ENCODE measurements at places on chromosomes 4 and X.

GRCh38 chr4:185238215-185238681 lies 28.9 kb downstream of the SNX25 start:
- no peak for DNase-seq

DNA sequence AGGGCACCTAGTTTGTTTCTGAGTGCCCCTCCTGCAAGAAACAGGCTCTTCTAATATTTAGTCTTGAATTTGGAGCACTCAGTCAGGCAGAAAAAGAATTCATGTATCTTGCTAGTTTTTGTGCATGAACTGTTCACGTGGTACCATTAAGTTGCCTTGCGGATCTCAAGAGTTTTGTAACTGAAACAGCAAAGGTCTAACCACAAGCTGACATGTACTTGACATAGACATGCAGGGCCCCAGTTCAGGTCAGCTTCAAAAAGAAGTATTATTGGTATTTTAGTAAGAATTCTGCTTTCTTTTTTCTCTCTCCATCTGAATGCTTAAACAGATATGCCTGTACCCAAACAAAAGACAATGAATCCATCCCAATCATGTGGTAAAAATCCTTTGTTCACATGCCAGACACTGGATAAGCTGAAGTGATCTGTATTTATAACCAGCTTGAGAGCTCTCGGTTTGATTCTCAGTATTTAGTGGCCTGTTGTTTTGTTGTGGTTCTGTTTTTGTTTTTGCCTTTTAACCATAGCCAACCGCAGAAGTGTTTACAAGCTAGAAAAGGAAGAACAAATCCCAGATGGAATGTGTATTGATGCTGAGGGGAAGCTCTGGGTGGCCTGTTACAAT lies 13.0 kb downstream of the RGN start:
- no peak for DNase-seq

GRCh38 chr4:147846318-147847155 lies 114.6 kb downstream of the ARHGAP10 start:
- no peak for DNase-seq

DNA sequence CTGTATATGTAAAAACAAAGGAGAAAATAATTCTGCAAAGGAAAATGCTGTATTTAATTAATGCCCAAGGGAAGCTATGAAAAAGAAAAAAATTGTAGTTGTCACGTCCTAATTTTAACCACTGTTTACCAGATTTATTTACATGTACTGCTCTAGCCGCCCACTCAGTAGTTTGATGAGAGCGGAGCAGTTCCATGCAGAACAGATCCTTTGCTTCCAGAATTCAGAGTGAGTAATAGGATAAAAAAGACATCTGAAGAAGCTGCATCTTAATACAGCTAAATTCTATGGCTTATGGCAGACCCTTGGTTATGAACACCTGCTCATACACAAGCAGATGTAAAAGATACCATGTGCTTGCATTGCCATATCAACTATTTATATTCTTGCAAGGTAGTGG lies 287.0 kb downstream of the GASK1B start:
- no peak for DNase-seq

GRCh38 chr4:170931321-170931720 lies 841.6 kb upstream of the AADAT start:
- no peak for DNase-seq

DNA sequence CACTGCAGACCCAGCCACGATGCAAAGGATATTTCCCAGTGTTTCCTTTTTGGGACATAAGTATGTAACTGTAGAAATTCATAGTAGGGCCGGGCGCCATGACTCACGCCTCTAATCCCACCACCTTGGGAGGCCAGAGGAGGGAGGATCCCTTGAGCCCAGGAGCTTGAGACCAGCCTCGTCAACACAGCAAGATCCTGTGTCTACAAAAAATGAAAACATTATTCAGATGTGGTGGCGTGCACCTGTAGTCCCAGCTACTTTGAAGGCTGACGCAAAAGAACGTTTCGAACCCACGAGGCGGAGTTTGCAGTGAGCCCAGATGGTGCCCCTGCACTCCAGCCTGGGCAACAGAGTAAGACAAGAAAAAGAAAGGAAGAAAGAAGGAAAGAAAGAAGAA lies 49.2 kb downstream of the CRLF2 start:
- no peak for DNase-seq

DNA sequence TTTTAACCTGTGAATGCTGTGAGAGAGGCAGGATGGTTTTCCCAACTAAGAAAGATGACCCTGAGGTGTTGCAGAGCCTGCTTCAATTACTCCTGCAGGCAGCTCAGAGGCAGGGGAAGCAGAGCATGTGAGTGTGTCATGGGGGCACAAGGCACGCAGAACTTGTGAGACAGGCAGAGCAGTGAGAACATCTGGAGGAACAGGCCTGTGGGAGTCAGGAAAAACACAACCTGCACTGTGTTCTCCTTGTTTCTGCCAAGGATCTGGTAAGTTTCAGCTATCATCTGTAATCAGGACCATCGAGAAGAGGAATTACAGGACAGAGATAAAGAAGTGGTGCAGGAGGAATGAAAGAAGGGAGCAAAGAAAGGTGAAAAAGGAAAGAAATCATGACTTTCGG lies 741.8 kb upstream of the INTU start:
- DNase-seq, result no peak

- DNase-seq, result no peak
Observed at GRCh38 chr4:19711871-19712270, 539.8 kb upstream of the SLIT2 start.

DNA sequence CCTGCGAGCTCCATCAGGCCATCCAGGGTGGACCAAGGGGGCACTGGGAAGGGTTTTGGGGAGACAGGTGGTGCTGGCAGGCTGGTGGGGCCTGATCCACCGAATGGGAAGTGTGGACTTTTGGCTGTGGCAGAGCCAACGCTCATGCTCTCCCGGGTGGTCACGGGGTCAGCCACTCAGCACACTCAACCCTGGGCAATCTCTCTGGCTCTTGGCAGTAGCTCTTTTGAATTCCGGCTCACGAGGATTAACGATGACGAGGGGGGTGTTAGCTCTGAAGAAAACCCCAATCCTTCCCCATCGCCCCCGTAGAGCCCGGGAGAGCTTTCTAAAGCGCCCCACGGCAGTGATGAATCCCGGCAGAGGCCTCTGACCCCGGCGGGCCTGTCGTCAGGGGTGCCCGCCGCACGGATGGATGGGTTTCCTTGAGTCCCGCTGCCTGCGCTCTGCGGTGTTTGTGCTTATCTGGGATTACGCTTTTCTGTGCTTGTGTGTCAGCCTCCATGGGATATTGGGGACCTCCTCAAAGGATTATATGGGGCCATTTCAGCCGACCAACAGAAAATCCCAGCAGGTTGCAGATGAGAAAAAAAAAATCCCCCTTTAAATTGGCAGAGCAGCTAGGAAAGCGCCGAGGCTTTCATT lies 156.8 kb upstream of the PSAPL1 start:
- no peak for DNase-seq

GRCh38 chr4:89899152-89899551 lies 4.5 kb downstream of the MMRN1 start:
- DNase-seq, result no peak

GRCh38 chrX:114924856-114925255 lies 92.6 kb downstream of the IL13RA2 start:
- no peak for DNase-seq

DNA sequence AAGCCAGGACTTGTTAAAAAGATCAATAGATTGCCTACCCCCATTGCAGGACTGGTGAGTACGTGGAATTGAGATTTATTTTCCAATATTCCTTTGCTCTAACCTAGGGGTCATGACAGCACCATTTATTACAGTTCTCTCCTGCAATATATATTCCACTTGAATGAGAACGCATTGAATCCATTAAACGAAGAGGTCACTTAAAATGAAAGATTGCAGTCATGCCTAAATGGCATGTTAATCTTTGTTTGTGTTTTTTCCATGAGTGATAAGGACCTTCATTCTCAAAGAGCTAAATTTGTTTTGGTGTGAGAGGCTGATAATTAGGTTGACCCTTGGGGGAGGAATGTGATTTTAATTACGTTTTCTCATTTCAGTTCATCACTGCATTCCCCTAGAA lies 13.5 kb upstream of the LIMCH1 start:
- DNase-seq, result no peak

GRCh38 chr4:82947498-82947897 lies 47.0 kb downstream of the THAP9 start:
- DNase-seq, result no peak

DNA sequence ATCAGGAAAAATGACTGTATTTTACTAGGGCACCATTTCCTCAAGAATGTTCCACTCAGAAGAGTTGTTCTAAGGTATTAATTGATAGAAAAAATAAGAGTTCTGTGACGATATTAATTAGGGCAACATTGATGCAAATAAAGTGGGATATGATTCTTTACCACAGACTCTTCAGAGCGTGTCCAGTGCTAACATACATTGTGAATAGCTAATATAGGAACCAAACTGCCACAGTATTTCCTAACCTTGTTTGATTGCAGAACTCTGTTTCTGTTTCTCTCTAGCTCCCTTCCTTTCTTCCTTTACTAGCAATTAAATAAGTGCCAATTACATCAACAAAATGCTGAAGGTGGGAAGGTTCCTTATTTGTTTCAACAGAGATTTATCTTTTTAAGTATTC lies 154.1 kb upstream of the CPEB2 start:
- no peak for DNase-seq

GRCh38 chrX:120769576-120770341 lies 105.9 kb downstream of the CT47B1 start:
- no peak for DNase-seq

DNA sequence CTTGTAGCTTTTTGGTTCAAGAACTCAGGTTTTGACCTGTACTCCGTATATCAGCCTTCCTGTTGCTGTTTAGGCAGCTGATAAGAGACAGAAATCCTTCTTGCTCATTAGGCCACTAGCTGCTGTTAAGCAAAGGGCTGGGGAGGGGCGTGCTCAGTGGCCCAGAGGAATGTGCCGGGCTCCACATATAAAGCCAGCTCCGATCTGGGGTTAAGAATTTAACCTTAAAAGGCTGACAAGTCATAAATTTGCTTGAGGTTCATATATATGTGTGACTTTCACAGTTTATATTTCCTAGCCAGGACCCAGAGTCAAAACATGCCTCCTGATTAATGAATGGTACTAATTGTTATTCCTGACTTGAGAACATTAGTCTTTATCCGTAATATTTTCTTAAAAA lies 15.3 kb downstream of the GPC3 start:
- DNase-seq, result no peak

GRCh38 chrX:5683996-5684395 lies 544.7 kb downstream of the NLGN4X start:
- DNase-seq, result no peak

GRCh38 chr4:141580523-141580922 lies 55.9 kb upstream of the IL15 start:
- no peak for DNase-seq

GRCh38 chrX:118855681-118856310 lies 32.2 kb downstream of the ZCCHC12 start:
- no peak for DNase-seq

DNA sequence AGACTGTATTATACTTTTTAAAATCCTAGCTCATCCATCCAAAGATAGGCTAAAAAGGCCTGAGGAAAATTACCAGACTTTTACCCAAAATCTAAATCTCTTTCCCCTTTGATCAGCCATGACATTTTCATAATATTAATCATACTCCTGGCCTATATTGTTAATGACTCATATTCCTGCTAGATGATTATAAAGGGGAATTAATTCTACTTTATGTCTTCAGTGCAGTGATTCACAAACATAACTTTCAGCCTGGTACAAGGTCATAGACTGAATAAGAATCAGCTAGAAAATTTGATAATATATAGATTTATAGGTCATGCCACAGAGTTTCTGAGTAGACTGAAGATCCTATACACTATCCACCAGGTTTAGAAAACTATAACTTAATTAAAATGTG lies 1905.4 kb downstream of the C4orf33 start:
- DNase-seq, result no peak

DNA sequence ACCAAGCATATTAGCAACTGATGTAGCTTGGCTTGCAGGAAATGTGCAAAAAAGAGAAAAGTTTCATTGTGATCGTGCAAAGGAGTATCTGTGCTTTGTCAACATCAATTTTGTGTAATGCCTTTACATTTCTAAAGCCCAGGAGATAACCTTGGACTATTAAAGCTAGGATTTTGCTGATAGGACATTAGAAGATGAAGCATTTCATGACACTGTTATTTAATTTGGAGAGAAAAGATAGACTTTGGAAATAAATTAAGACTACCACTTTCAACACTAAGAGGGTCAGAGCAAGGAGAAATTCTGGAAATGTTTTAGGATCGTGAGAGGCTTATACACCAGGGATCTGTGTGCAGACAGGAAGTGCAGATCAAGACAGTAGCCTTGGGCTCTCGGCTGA lies 120.6 kb upstream of the MID1 start:
- DNase-seq, result no peak

GRCh38 chrX:48966796-48967579 lies 4.7 kb downstream of the KCND1 start:
- no peak for DNase-seq

GRCh38 chrX:37684973-37685372 lies 618 bp upstream of the XK start:
- DNase-seq, result no peak
